Inflammatory macrophage treated with lipopolysaccharide for 1 hour (primary cell): ENCODE measurements at places on chromosomes 6 and 20.
A peak's percentile ranks its signal among the peaks of the same experiment; 100 is the strongest.

DNA sequence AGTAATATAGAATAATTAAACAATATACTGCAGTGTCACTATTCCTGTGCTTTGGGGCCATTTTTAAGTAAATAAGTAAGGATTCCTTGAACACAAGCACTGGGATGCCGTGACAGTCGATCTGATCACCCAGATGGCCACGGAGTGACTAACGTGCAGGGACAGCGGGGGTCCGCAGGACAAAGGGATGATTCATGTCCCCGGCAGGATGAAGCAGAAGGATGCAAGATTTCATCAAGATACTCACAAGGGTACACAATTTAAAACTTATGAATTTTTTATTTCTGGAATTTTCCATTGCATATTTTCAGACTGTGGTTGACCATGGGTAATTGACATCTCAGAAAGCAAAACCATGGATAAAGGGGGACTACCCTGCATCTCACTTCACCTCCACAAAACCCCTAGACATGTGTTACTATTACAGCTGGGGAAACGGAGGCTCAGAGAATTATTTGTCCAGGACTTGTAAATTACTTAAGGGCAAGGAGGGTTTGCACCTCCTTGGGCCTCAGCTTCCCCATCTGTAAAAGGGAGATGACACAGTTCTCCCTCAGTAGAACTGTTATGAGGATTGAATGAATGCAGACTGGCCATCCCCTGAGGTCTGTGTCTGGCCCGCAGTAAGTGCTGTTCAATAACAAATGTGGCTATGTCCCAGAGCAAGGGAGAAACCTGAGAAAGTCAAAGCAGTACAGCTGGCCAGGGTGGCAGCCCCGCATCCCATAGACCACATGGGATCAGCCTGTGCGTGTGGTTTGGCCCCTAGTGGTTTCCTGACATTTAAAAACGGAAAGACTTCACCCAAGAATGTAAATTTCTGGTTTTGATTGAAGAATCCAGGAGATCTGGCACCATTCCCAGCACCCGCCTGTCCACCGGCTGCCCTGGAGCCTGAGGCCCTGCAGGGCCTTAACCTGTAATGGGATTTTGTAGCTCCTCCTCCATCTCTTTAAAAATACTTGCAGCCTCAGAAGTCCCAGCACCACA is 235.5 kb downstream of the BMP7 start:
- no peak for DNase-seq

- DNase-seq = no peak
Observed at GRCh38 chr6:13674533-13675190, 37.0 kb downstream of the RANBP9 start.

GRCh38 chr6:159829526-159829925 is 29.4 kb downstream of the PNLDC1 start:
- peak; percentile 3 for DNase-seq

DNA sequence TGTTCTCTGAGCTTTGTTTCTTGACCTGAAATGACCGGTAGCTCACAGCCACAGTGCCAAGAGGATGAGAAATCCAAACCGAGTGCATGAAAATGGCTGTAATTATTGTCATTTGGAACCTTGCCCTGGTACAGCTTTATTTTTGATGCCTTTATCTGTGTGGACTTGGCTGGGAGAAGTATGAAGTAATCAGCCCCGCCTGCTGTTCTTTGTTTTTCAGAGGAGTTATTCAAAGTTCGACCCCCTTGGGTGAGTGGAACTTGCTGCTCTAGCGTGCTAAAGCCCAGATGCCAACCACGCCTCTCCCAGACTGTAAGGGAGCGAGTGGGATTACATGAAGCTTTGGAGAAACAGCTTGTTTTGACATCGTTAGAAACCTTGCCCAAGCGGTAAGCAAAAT is 48.3 kb downstream of the ECT2L start:
- no peak for DNase-seq

- DNase-seq = no peak
Observed at GRCh38 chr6:41646026-41646795, 7.9 kb downstream of the MDFI start.

DNA sequence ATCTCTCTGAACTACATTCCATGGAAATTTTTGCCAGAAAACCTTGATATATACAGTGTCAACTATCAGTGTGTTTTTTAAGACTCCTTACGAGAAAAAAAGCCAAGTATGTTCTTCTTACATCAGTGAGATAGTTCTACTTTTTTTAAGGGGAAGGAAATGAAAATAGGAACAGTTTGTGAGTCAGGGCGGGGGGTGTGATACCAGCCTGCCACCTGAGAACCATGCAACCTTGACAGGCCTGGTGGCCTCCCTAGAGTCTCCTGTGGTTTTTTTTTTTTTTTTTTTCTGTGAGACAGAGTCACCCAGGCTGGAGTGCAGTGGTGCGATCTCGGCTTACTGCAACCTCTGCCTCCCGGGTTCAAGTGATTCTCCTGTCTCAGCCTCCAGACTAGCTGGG is 96.3 kb upstream of the GCM1 start:
- DNase-seq = peak; percentile 45

DNA sequence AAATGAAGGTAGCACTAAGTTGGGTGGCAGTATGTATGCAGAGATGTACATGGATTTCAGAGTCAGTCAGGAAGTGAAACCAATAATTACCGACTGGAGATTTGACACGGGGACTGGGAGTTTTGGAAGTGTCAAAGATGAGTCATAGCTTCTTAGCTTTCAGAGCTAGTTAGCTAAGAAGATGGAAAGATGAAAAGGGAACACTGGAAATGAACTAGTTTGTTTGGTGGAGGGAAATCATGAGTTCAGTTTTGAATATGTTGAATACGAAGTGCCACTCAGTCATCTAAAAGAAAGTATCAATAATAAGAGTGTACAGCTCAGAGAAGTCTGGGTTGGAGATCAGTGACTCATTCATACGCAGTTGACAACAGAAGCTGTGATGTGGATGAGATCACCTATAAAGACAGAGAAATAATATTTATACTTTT is 7.5 kb downstream of the ESF1 start:
- DNase-seq = peak; percentile 68

GRCh38 chr6:100456141-100456907 is 8.4 kb downstream of the SIM1 start:
- DNase-seq = no peak

DNA sequence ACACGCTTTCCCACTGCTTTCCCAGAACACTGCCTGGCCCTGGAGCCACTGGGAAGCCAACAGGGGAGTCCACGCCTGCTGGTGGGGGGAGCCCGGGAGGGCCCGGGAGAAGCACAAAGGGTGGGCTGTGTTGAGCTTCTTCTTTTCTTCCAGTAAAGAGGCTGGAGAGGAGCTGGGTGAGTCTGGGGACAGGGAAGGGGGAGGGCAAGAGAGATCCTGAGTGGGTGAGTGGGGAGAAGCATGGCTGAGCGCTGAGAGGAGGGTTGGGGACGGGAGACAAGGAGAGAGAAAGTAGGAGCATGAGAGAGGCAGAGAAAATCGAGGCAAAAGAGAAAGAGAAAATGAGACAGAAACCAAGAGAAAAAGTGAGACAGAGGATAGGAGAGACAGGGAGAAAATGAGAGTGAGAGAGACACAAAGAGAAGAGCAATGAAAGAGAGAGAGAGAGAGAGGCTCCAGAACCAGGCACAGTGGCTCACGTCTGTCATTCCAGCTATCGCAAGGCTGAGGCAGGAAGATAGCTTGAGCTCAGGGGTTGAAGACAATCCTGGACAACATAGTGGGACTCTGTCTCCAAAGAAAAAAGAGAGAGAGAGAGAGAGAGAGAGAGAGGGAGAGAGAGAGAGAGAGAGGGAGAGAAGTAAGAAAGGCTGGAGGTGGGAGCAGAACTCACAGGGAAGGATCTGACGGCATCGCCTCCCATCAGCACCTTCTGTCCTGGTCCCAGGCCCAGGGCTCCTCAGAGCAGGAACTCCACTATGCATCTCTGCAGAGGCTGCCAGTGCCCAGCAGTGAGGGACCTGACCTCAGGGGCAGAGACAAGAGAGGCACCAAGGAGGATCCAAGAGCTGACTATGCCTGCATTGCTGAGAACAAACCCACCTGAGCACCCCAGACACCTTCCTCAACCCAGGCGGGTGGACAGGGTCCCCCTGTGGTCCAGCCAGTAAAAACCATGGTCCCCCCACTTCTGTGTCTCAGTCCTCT is 2.0 kb downstream of the LST1 start:
- peak; percentile 3 for DNase-seq

DNA sequence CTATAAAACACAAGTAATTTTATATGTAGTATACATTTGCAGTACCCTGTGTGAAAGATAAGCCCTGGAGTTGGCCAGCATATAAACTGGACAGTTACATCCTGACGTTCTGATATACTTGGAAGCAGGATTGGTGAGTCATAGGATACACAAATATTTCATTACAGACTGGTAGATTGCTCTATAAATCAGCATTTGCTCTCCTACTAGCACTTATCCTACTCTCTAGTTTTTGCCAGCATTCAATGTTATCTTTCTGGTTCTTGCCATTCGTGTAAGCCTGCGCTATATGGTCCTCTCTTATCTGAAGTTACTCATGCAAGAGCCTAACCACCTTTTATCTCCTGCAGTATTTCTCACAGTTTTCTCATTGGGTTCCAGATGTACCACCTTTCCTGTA is 680.2 kb upstream of the MMS22L start:
- no peak for DNase-seq

DNA sequence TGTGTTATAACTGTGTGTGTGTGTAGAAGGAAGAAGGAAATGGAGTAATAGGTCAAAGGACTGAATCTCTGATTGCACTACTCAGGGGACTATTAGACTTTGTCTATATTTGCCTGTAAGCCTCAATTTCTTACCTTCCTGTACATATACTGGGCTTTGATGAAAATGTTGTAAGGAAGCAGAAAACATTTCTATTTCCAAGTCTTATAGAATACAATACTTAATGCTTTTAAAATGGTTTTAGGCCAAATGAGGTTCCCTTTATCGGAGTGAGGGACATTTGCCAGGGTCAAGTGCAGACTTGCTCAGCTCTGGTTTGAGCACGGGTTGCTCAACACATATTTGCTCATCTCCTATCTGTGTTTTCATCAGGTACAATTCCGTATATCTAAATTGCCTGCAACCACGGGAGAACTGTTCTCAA is 28.3 kb downstream of the MEP1A start:
- no peak for DNase-seq

DNA sequence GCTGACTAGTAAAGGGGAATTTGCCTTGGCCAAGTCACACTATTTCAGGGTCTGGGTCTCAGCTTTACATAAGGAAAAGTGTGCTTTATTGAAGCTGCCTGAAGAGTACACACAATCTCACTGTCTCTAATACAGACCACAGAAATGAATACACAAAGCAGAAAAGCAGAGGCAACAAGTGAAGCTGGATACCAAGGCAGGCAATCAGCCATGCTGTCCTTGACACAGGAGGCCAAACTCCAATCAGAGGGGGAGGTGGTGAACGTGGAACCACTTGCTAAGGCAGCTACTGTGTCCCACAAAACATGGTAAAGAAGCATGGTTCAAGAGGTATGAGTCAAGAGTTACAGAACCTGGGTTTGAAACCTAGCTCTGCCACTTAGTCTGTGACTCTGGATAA is 21.8 kb upstream of the CCND3 start:
- no peak for DNase-seq

- DNase-seq = no peak
Observed at GRCh38 chr6:156686301-156686994, 90.7 kb upstream of the ARID1B start.

DNA sequence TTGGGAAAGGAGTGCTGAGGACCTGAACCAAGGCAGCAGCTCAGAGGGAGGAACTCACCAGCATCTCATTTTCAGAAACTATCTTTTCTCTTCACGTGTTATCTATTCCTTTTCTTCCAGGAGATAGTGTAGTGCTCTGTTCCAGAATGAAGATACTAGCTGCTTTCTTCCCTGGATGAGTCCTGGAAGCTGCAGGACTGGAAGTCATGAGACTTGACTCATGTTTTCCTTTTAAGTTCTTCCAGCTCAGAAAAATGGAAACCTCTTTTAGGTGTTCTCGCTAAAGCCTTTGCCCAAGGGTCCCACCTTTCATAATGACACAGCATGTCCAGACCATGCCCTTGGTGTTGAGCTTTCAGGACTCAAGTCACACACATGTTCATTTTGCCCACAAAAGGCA is 106.7 kb downstream of the UNC5CL start:
- DNase-seq = no peak

- no peak for DNase-seq
Observed at GRCh38 chr6:25219216-25219916, 59.8 kb upstream of the CARMIL1 start.

DNA sequence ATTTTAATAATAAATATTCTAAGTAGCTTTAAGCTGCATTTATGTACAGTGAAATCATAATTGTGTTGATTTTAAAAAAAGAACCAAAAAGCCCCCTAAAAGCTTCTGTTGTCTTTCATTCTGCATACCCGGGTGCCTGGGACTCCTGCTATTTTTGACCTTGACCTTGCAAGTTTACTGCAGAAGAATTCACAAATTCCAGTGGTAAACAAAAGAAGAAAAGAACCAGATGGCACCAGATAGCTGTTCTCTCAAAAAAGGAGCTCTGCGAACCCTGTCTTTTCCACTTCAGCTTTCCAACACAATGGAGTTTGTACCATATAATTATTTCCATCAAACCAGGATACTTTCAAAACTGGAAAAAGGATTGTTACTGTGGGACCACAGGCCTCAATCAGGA is 363.3 kb downstream of the SMOC2 start:
- DNase-seq = no peak

DNA sequence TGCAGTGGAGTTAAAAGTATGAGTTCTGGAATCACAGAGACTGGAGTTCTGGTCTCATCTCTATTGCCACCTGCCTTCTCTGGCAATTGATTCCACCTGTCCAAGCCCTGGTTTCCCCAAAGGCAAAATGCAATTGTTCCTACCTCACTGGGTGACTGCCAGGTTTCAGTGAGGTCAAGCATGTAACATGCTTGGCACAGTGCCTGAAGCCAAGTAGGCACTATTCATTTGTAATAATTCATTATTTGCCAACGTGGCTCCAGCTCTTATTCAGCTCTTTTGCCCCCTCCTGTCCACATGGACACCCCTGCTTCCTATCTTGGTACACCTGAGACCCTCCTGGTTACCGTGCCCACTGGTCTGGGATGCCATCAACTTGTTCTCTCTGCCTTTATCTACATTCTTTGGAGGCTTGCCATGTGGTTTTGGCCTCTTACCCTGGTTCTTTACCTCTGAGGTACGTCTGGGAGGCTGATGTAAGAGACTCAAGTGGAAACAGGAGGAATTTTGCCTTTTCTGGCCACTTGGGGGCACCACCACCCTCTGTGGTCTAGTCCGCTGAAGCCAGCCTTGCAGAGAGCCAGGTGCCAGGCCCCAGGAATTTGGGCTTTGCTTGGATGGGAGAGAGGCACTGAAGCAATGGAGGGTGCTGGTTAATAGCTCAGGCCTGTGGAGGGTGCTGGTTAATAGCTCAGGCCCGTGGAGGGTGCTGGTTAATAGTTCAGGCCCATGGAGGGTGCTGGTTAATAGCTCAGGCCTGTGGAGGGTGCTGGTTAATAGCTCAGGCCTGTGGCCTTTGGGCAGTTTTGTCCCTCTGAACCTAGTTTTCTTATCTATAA is 1.7 kb downstream of the KCNK15 start:
- DNase-seq = peak; percentile 37

DNA sequence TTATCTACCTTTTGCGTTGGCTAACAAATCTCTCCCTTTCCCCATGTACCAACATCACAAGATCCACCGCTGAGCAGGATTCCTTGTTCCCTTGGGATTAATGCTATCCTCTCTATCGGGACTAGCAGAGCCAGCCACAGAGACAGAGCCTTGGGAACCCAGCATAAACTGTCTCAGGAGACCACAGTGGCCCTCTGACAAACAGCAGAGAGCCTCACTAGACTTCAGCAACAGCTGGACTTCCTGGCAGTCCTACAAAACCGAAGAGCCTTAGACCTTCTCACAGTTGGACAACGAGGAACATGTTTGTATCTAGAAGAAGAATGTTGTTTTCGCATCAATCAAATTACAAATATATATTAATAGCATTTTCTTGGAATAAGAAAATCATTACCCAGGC is 39.6 kb upstream of the POU5F1 start:
- no peak for DNase-seq
